ENCODE measurements at places on chromosomes 13 and 19.

DNA sequence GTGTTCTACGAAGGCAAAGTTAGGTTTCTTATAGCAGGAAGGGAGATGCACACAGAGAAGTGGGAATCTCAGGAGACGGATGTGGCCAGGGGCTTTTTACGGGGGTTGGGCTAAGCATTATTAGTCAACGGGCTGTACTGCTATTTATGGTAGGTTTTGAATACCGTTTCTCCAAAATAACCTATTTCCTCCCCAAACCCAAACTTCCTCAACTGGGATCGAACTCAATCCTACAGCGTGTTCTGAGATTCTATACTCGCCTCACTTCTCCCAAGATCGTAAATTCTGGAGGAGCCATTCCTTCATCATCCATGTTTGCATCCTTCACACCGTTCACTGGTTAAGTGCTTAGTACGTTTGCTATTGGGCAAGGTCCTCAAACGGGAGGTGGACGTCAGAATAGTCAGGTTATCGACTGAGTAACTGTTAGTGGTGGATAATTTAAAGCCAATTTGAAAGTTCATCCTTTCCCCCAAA, 1.2 kb upstream of the TRIM13 start:
- DNase-seq, result no peak

GRCh38 chr13:114010401-114011101, 36.7 kb upstream of the C13orf46 start:
- DNase-seq, result no peak

DNA sequence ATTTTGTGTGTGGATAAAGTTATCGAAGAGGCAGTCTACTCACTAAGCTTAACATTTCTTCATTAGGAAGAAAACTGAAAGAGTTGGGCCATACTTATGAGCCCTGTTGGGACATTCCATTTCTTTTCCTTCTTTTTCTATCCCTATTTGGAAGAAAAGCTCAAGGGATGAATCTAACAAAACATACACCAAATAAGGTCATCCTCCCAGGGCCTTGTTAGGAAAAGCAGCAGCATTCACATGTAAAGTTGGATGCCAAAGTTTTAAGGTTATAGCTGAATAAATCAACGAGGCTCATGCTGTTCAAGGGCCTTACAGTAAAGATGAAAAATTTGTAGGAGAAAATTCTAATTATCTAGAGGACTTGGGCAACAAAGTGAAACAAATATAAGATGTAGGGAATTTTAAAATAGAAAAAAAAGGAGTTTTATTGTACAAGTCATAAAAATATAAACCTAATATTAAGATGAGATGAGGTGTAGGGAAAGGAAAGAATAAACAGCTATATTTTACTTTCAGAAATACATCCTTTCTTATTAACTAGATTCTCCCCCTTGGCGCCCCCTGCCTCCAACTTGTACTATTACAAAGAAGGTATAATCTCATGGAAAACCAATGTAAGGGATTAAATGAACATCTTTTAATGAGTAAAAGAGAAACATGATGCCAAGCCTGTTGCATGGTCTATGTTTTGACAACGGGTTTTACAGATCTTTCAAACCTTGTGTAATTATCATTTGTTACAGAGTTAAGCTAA, 160.4 kb downstream of the PCDH20 start:
- DNase-seq, result no peak

- no peak for DNase-seq
Observed at GRCh38 chr13:40438022-40438680, 228.3 kb downstream of the FOXO1 start.

- DNase-seq, result peak; percentile 5
Observed at GRCh38 chr19:39498798-39499642, at the start of gene DLL3. TSS of gene DLL3 (plus strand) at chr19:39498947. CDS start at chr19:39498975, 28 bp downstream.

GRCh38 chr13:96810104-96810503, 184.2 kb downstream of the OXGR1 start:
- no peak for DNase-seq
